NCI-H524 treated with DMSO at 0.1 percent for 48 hours (cell line): ENCODE measurements at places on chromosomes 1 and 21.
A peak's percentile ranks its signal among the peaks of the same experiment; 100 is the strongest.

- no peak for DNase-seq
These were observed 22.9 kb upstream of the GFI1 start for GRCh38 chr1:92509619-92510018.

DNA sequence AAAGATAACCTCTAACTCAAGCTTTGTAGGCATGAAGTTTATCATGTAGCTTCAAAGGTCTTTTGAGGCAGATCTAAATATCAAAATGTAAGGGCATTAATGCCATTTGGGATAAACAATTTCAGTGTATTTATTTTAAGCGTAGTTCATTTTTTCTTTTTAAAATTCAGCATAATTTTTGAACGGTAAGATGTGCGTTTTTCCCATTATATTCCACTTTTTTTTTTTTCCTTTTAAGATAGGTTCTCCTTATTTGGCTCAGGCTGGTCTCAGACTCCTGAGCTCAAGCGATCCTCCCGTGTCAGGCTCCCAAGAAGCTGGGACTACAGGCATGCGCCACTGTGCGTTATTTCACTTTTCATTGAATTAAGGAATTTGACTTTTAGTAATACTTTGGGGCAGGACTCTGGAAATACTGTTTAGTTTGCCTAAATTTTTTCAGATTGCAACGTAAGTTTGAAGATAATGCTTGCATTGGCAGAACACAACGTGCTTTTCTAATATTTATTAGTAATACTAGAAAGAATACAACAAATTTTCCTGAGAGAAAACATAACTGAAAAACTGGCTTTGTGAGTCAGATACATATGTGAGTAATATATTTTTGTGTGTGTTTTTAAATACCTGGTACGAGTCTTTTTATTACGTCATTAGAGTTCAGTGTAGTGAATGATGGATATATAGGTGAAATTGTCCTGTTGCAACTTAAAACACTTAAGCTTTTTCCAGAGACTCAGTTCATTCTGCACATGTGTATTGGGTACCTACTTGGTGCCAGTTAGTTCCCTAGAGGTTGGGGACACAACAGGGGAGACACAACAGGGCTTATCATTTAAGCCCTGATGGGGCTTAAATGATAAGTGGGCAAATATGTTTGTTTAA lies 2.2 kb downstream of the RALGPS2 start:
- no peak for DNase-seq

DNA sequence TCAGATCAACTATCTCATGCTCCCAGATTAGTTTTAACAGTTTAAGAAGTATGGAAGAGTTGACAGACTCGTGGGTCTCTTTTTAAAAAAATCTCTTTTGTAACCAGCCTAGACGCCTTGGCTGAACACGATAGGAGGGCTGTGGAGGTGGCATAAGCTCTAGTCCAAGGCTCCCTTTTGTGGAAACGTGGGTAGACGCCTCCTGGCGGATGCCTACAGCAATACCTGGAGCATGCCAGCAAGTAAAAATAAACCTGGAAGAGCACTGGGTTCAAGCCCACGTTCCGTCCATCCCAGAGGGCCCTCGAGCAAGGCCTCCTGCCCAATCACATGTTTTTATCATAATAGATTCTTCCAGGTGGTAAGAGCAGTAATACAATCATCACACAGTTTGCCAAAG lies 87.9 kb downstream of the RGS7 start:
- DNase-seq: peak; percentile 36

GRCh38 chr1:99758073-99758511 lies 8.3 kb downstream of the FRRS1 start:
- no peak for DNase-seq

GRCh38 chr1:199087144-199087543 lies 448.3 kb downstream of the PTPRC start:
- no peak for DNase-seq

- DNase-seq: no peak
These were observed 17.7 kb upstream of the TAL1 start for GRCh38 chr1:47249755-47250154.
